ENCODE measurements at places on chromosomes 5 and 9. TPM values are rescaled to one million over a fixed set of nuclear protein-coding genes. Genes with fewer than 3 reads are reported as not detected.

CAMK4 gene
- 243 TPM for total RNA-seq

S100Z gene
- total RNA-seq, result 0.35 TPM

DNA sequence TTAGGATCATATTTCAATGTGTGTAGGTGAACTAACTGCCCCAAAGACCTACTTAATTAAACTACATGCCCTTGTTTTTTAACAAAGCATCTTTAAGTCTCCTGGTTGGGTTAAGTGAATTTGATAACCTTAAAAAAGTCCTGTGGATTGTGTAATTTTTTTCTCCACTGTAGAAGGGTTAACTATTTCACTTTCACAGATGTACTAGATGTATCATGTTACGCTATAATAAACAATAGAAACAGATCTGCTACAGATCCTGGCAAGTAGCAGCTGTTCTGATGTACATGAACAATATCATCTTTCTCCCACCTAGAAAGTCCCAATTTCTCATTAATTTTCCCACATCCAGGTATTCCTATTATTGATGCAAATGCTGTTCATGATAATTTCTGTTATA, 18.9 kb downstream of the KIF24 start:
- H3K27ac ChIP-seq, result no peak overlapping the region
- H3K36me3 ChIP-seq, result no peaks in the 10 kb centered on the region
- no peaks in the 10 kb centered on the region for H3K27me3 ChIP-seq
- no peak overlapping the region for H3K4me3 ChIP-seq

DNA sequence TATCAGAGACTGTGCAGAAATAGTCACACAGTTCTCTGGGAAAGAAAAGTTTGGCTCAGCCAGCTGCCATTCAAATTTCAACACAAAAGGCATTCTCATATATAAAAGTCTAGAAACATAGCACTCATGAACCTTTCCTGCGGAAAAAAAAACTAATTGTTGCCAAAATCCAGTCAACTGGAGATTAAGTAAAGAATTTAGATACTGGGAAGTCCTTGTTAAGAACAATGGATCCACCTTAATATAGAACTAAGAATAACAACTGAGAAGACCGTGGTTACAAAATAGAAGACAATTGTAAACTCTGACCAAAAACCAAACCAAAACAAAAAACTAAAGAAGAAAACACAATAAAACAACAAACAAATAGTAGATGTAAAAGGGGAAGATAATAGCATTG, 238.8 kb upstream of the PCSK5 start:
- no peak overlapping the region for H3K4me3 ChIP-seq
- H3K27me3 ChIP-seq, result no peaks in the 10 kb centered on the region
- no peak overlapping the region for H3K27ac ChIP-seq
- no peaks in the 10 kb centered on the region for H3K4me1 ChIP-seq
- H3K36me3 ChIP-seq, result no peaks in the 10 kb centered on the region
- DNase-seq, result no peak

PCDHGC3 gene
- total RNA-seq, result not detected

DAPK1 gene
- total RNA-seq, result 4.2 TPM

CD72 gene
- total RNA-seq, result 9.2 TPM

SLC6A7 gene
- not detected for total RNA-seq

GRCh38 chr5:134145041-134145757, 30.7 kb downstream of the TCF7 start:
- DNase-seq, result peak; percentile 27
- peaks cover 37% of the 10 kb centered on the region for H3K36me3 ChIP-seq
- no peaks in the 10 kb centered on the region for H3K27me3 ChIP-seq
- peak overlapping the region; percentile 21 for H3K27ac ChIP-seq
- peaks cover 44% of the 10 kb centered on the region for H3K4me1 ChIP-seq

PTCD2 gene
- total RNA-seq, result 9.7 TPM

- H3K4me3 ChIP-seq, result no peak overlapping the region
- no peak overlapping the region for H3K27ac ChIP-seq
- no peak for DNase-seq
- H3K27me3 ChIP-seq, result no peaks in the 10 kb centered on the region
Measured at GRCh38 chr5:37667846-37668245, 172.0 kb downstream of the GDNF start.

DNA sequence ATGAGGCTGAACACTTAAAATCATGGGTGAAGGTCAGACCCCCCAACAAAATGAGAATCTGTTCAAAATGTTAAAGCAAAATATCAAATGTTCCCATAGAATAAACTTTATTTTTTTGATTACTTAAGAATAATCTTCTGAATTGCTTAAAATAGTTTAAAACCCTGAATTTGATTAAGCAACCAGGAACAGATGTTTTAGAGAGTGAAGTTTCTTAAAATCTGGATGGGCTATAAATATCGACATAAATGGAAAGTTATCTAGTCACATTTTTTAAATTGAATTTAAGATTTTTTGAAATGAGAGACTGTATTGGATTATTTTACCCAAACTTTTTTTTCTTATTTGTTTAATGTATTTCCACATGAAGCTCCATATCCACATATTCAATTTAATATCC, 98.5 kb downstream of the ADAMTS12 start:
- no peak for DNase-seq
- H3K27ac ChIP-seq, result no peak overlapping the region
- no peaks in the 10 kb centered on the region for H3K4me1 ChIP-seq
- no peak overlapping the region for H3K4me3 ChIP-seq

- no peaks in the 10 kb centered on the region for H3K36me3 ChIP-seq
- DNase-seq, result no peak
- H3K27me3 ChIP-seq, result no peaks in the 10 kb centered on the region
- H3K27ac ChIP-seq, result no peak overlapping the region
- H3K4me1 ChIP-seq, result no peaks in the 10 kb centered on the region
Measured at GRCh38 chr5:137190441-137190840, 308.7 kb downstream of the SPOCK1 start.

DNA sequence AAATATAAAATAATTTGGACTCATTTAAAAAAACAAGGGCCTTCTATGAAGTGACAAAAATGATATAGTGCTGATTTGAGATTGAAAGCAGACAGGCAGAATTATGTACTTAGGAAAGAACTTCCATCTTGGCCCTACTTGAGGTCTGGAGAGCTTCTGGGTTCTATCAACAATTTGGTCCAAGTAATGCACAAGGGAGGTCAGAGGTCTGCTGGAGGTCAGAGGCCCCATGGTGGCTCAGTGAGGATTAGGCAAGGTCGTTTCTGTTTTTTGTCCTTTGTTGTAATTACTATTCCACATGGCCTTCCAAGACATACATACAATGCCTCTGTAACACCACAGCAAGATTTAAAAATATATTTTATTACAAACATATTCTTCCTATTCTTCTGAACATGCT, 37.2 kb downstream of the NUDT12 start:
- no peaks in the 10 kb centered on the region for H3K36me3 ChIP-seq
- no peak overlapping the region for H3K27ac ChIP-seq
- no peaks in the 10 kb centered on the region for H3K4me1 ChIP-seq
- H3K4me3 ChIP-seq, result no peak overlapping the region

- H3K36me3 ChIP-seq, result no peaks in the 10 kb centered on the region
- H3K27me3 ChIP-seq, result no peaks in the 10 kb centered on the region
- no peak overlapping the region for H3K4me3 ChIP-seq
- no peak for DNase-seq
Measured at GRCh38 chr5:17665836-17666235, 31.6 kb downstream of the TAF11L14 start.

PDE6A gene
- not detected for total RNA-seq

DNA sequence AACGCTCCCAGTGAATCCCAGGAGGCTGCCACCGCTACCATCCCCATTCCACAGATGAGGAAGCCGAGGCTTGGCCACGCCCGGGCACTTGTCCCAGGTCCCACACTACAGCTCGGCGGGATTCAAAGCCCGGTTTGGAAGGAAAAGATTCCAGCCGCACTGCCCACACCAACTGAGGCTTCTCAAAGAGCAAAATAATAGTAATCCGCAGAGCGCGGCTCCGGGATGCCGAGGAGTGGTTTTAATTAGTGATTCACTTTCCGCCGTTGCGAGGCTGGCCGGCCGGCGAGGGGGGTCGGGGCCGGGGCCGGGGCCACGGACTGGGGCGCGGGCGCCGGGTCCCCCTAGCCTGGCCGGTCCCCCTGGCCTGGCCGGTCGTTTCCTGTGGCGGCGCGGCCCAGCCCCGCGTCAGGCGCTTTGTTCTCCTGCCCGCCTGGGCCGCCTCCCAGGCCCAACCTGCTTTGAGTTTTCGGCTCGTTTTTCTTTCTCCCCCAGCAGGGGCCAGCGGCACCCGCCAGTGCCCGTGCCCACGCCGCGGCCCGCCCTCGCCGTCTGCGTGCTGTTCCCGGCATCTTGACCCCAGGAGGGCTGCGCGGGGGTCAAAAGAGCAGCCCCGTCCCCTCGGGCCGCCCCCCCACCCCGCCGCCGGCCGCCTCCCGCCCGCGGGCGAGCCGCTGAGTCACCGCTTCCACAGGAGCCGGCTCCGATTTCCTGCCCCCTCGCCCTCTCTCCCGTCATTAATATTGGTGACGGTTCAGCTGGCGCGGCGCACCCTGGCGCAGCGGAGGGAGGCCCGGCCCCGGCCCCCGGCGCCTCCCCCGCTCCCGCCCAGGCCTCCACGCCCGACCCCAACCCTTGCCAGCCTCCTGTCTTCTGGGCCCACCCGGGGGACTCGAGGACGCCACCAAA, 31.2 kb downstream of the FGF18 start:
- no peak overlapping the region for H3K4me3 ChIP-seq
- no peaks in the 10 kb centered on the region for H3K4me1 ChIP-seq
- no peak overlapping the region for H3K27ac ChIP-seq
- H3K36me3 ChIP-seq, result no peaks in the 10 kb centered on the region
- peaks cover 3% of the 10 kb centered on the region for H3K27me3 ChIP-seq

DNA sequence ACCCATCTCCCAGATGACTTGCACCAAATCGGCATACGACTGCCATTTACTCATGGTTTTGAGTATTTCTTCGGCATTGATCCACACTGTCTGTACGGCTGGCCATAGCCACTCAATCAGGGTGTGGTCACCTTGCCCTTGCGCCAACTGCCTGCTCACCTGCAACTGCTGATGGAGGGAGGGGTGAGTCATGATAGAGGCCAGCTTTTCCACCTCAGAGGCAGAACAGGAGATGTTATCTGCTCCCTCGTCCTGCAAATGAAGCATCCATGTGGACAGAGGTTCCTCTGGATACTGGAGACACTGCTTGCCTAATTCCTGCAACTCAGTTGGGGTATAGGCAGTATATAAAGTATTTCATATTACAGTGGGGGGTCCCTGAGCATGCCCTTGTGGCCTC, 85.6 kb upstream of the ATP10B start:
- no peak overlapping the region for H3K4me3 ChIP-seq
- no peaks in the 10 kb centered on the region for H3K4me1 ChIP-seq

ATG10 gene
- total RNA-seq, result 3.9 TPM

GRCh38 chr5:59164041-59164830, 581.4 kb downstream of the RAB3C start:
- H3K4me3 ChIP-seq, result no peak overlapping the region
- no peak overlapping the region for H3K27ac ChIP-seq
- DNase-seq, result no peak
- no peaks in the 10 kb centered on the region for H3K27me3 ChIP-seq

DNA sequence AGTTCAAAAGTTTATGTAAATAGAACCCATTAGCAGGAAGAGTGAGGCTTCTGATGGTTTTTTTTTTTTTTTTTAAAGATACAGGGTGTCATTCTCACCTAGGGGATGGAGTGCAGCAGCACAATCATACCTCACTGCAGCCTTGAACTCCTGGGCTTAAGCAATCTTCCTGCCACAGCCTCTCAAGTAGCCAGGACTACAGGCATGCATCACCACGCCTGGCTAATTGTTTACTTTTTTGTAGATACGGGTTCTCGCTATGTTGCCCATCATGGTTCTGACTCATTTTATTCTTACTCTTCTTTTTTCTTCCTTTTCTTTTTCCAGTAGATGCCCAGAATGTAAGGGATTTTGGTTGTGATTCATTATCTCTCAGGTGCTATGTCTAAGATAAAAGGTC, 201.1 kb downstream of the NNT start:
- H3K36me3 ChIP-seq, result no peaks in the 10 kb centered on the region
- H3K4me3 ChIP-seq, result no peak overlapping the region
- no peak overlapping the region for H3K27ac ChIP-seq
- no peak for DNase-seq
- H3K27me3 ChIP-seq, result no peaks in the 10 kb centered on the region

- no peaks in the 10 kb centered on the region for H3K27me3 ChIP-seq
- no peaks in the 10 kb centered on the region for H3K4me1 ChIP-seq
- no peak for DNase-seq
- no peaks in the 10 kb centered on the region for H3K36me3 ChIP-seq
- H3K4me3 ChIP-seq, result no peak overlapping the region
Measured at GRCh38 chr9:109387206-109387605, 66.3 kb upstream of the EPB41L4B start.

DNA sequence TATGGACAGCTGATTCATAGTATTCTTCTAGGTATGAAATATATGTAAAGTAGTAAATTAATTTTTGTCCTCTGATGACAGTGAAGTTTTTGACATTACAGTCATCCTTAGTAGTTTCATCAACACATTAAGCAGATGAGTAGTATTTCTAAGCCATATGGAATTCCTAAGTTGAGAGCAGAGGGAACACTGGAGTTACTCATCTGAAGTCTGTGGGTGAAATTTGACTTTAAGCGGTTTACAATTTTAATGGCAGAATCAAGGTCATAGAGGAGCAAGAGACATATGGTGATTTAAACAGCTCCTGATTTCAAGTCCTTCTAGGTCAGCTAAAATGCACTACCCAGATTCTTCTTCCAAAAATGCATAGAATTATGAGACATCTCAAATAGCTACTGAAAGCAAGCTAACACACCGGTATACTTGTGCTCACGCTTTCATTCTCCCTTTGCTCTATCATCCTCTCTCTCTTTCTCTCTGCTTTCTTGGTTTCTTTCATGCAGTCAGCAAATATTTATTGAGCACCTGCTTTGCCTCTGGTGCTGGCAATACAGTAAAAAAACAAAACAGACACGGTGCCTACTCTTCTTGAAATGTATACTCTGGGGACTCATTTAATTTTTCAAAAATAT, 235.9 kb downstream of the FER start:
- H3K4me1 ChIP-seq, result no peaks in the 10 kb centered on the region
- no peaks in the 10 kb centered on the region for H3K36me3 ChIP-seq
- no peak overlapping the region for H3K27ac ChIP-seq
- no peaks in the 10 kb centered on the region for H3K27me3 ChIP-seq
- no peak overlapping the region for H3K4me3 ChIP-seq

DNA sequence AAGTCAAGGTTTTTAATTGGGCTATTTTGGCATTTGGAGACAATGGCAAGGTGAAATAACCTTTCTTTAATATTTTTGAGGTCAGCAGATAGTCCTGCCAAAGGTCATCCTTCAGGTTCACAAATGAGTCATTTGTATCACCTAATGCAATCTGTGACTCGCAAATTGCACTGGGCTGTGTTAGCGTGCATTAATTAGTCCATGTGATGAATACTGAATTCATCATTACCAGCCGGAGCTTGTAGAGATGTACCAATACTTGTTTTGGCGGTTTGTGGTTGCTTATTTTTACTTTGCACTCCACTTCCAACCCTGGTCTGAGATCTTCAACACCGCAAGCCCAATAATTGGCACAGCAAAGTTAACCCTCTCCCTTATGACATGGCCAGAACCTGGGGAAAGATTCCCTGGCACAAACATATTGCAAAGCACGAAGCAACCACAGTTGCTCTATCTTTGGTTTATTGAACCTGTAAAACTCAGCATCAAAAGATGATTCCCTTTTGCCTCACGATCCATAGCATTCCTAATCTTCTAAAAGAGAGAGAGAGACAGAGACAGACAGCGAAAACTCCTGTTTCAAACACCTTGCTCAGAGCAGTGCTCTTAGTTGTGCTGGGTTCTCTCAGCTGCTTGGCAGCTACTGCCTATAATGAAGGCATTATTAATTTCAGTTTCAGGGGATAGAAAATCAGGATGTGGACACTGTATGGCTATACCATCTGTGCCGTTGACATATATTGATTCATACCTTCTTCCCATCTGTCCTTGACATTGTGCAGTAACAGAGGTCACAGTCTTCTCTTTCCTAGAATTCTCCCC, 178.1 kb downstream of the EBF1 start:
- no peaks in the 10 kb centered on the region for H3K36me3 ChIP-seq
- DNase-seq, result no peak
- no peaks in the 10 kb centered on the region for H3K27me3 ChIP-seq
- no peaks in the 10 kb centered on the region for H3K4me1 ChIP-seq
- no peak overlapping the region for H3K27ac ChIP-seq
